ENCODE measurements at places on chromosomes 4 and X. TPM values are rescaled to one million over a fixed set of nuclear protein-coding genes. Genes with fewer than 3 reads are reported as not detected.

The FGF16 gene
- total RNA-seq: 0.12 TPM

The CCDC110 gene
- 2.1 TPM for total RNA-seq

The FGD1 gene
- 15.0 TPM for total RNA-seq

The EIF4E gene
- total RNA-seq: 97.7 TPM

The HTRA3 gene
- total RNA-seq: 22.1 TPM

The ITM2A gene
- 83.7 TPM for total RNA-seq

The SLC35A2 gene
- 22.4 TPM for total RNA-seq

The ZDHHC15 gene
- total RNA-seq: 5.1 TPM

The MAPK10 gene
- 155 TPM for total RNA-seq

The CT47B1 gene
- not detected for total RNA-seq

The VCX2 gene
- not detected for total RNA-seq
